Suprapubic skin (tissue), 4 donors: ENCODE measurements at places on chromosomes 1 and 21. TPM values are rescaled to one million over a fixed set of nuclear protein-coding genes. Genes with fewer than 3 reads are reported as not detected.

The AHDC1 gene
- 46.7 TPM for total RNA-seq

The MASP2 gene
- not detected for total RNA-seq

The IL20 gene
- 0.76 TPM for total RNA-seq

The RBP7 gene
- total RNA-seq: 34.0 TPM

The OR2T33 gene
- 0.34 TPM for total RNA-seq

The ISG20L2 gene
- 33.8 TPM for total RNA-seq

The NUP210L gene
- total RNA-seq: not detected

The TLCD4 gene
- total RNA-seq: 6.2 TPM

The KRTAP21-3 gene
- not detected for total RNA-seq

The CD5L gene
- total RNA-seq: not detected

The HAO2 gene
- total RNA-seq: 2.2 TPM

The MROH9 gene
- total RNA-seq: not detected

The THEM5 gene
- total RNA-seq: 62.8 TPM
